ENCODE measurements at places on chromosomes 1 and 21. TPM values are rescaled to one million over a fixed set of nuclear protein-coding genes. Genes with fewer than 3 reads are reported as not detected.

GDAP2 gene
- 14.9 TPM for total RNA-seq

AADACL4 gene
- not detected for total RNA-seq

CD164L2 gene
- total RNA-seq, result not detected

C8B gene
- not detected for total RNA-seq

GBP2 gene
- 32.7 TPM for total RNA-seq

KRTAP19-1 gene
- total RNA-seq, result not detected

ADORA3 gene
- not detected for total RNA-seq

GJA4 gene
- 60.8 TPM for total RNA-seq

ASTN1 gene
- total RNA-seq, result not detected

PROK1 gene
- not detected for total RNA-seq

CA6 gene
- total RNA-seq, result not detected

FMO4 gene
- 0.79 TPM for total RNA-seq

ABCD3 gene
- 29.6 TPM for total RNA-seq

EXO1 gene
- total RNA-seq, result 4.8 TPM

RBBP4 gene
- total RNA-seq, result 86.3 TPM

COL24A1 gene
- not detected for total RNA-seq

VCAM1 gene
- 1.8 TPM for total RNA-seq

TMEM82 gene
- not detected for total RNA-seq

VWA5B1 gene
- total RNA-seq, result not detected

DNASE2B gene
- not detected for total RNA-seq

TCP10L gene
- 0.44 TPM for total RNA-seq

KPRP gene
- not detected for total RNA-seq

TNFAIP8L2 gene
- total RNA-seq, result 0.20 TPM

ST6GALNAC5 gene
- not detected for total RNA-seq

ROR1 gene
- under 0.01 TPM for total RNA-seq

OR14K1 gene
- not detected for total RNA-seq

PALMD gene
- 30.3 TPM for total RNA-seq

HOOK1 gene
- not detected for total RNA-seq

RNASEL gene
- 0.44 TPM for total RNA-seq

SF3B4 gene
- total RNA-seq, result 8.3 TPM

TARDBP gene
- 59.9 TPM for total RNA-seq

GJA8 gene
- total RNA-seq, result not detected

RHD gene
- 0.20 TPM for total RNA-seq

GPR161 gene
- 9.5 TPM for total RNA-seq

CYP4A22 gene
- total RNA-seq, result not detected

PGLYRP3 gene
- total RNA-seq, result not detected

COL11A1 gene
- total RNA-seq, result not detected

TMEM269 gene
- total RNA-seq, result not detected
